ENCODE measurements at places on chromosomes 12 and 14. TPM values are rescaled to one million over a fixed set of nuclear protein-coding genes. Genes with fewer than 3 reads are reported as not detected.
A peak's percentile ranks its signal among the peaks of the same experiment; 100 is the strongest.

- ATAC-seq, result no peak
Measured at GRCh38 chr12:89567691-89568239, 41.9 kb upstream of the POC1B start.

- ATAC-seq, result no peak
Measured at GRCh38 chr14:60339571-60339970, 90.5 kb downstream of the PPM1A start.

- no peak for ATAC-seq
Measured at GRCh38 chr12:51131745-51132521, 41.0 kb downstream of the TFCP2 start.

DNA sequence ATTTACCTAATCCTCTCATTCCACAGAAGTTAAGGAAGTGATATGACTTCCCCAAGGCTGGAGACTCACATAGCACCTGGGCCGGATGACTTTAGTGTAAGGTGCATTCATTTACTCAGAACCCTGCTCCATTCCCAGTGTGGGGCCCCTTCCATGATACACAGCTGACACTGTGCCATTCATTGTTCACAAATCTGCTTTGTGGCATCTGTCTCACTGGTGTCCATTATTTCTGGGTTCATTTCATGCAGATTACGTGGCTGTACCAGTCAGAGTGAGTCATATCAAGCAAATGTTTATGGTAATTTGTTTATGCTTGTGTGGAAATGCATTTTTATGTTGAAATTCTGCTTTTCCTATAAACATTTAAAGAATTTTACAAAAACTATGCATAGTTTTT lies 5.2 kb downstream of the ANO4 start:
- ATAC-seq, result no peak

GRCh38 chr14:31009836-31010574 lies 15.4 kb upstream of the AP4S1 start:
- ATAC-seq, result no peak

DNA sequence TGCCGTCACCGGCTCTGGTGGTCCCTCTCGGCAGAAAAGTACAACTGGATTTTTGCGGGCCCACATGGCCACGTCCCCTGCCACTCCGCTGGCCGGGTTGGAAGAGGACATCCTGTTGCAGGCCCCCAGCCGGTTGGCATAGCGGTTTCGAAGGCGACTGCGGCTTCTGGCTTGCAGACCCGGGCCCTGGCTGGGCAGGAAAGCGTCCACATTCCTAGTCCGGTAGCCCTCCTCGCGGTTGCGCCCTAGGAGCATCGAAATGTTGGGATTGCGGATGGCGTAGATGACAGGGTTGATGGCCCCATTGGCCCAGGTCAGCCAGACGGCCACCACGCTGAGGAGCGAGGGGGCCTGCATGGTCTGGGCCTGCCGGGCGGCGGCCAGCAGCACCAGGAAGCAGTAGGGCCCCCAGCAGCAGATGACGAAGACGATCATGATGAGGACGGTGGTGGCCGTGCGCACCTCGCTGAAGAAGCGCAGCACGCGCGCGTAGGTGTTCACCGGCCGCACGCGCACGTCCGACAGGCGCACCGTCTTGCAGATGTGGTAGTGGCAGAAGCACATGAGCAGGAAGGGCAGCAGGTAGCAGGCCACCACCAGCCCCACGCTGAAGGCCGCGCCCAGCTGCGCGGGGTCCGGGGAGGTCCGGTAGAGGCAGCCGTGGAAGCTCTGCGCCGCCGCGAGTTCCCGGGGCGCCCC lies 1.2 kb downstream of the GPR135 start:
- peak; percentile 68 for ATAC-seq

The BDKRB2 gene
- total RNA-seq, result not detected

The RTL1 gene
- not detected for total RNA-seq

GRCh38 chr12:20520532-20520931 lies 152.2 kb downstream of the PDE3A start:
- ATAC-seq, result no peak

The MYO1H gene
- total RNA-seq, result not detected

- no peak for ATAC-seq
Measured at GRCh38 chr12:92695577-92695976, 7.2 kb upstream of the PLEKHG7 start.

GRCh38 chr12:121678716-121679300 lies 9.4 kb upstream of the MORN3 start:
- ATAC-seq, result no peak

- no peak for ATAC-seq
Measured at GRCh38 chr14:96082420-96083300, 43.5 kb downstream of the C14orf132 start.

DNA sequence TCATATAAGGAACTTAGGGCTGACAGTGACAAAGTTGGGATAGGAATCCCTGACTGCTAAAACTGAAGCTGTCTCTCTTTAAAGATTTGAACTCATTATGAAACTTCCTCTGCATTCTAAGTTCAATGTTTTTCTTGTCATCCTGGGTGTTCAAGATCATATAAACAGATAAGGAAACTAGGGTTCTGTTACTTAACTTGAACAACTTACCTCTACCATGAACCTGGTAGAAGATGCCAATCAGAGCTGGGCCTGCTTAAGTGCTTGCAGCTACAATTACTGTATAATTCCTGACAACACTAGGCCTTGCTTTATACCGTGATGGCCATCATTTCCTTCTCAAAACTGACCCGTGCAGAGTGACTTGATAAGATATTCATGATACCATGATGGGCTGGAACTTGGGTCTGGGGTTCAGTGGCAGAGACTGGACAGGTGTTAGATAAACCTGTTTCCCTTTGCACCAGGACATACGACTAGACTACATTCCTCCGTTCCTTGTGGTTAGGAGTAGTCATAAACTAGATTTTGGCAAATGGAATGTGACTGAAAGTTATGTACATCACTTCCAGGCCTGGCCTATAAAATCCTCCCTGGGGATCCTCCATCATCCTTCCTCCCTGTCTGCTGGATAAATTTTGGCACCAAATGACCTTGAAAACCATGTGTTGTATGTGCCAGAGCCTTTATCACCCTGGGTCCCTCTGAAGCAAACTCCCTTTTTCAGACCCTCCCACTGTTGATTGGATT lies 172.2 kb upstream of the PRICKLE1 start:
- ATAC-seq, result no peak

DNA sequence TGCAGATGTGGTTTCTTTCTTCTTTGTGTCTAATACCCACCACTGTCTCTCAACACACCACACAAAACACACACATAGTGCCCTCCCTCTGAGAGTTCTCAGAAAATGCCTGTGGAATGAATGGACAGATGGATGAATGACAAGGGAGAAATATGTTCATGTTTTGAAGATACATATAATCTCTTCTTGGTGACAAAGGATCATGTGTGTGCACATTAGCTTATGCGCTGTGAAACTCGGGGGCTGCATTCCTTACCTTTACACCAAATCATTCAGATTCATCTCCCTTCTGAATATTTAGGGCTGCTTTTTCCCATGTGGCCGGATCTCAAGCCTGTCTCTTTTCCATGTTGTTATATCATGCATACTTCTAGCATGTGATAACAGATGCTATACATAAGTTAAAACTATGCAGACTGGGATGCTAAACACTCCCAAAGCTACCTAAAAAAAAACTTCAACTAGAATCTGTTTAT lies 111.4 kb downstream of the EPS8 start:
- no peak for ATAC-seq

The MANSC1 gene
- total RNA-seq, result 0.63 TPM

DNA sequence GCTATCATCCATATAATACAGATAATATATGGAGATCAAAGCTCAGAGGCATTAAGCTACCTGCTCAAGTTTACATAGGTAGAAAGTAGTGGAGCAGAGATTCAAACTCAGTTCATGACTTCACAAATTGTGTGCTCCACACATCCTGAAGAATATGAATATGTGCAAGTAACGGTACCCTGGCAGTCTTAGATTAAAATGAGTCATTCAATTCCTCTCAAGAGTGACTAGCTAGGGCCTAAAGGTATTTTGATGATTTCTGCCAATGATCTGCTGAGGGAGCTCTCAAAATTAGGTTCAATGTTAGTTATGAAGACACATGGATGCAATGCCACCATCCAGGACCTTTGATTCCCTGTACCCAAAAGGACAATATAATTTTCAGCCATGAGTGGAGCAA lies 58.9 kb downstream of the GRIP1 start:
- no peak for ATAC-seq

GRCh38 chr14:64447876-64448670 lies 17.2 kb upstream of the AKAP5 start:
- ATAC-seq, result no peak

GRCh38 chr14:30243207-30243606 lies 315.6 kb upstream of the PRKD1 start:
- ATAC-seq, result no peak

The RNF41 gene
- total RNA-seq, result 33.0 TPM

DNA sequence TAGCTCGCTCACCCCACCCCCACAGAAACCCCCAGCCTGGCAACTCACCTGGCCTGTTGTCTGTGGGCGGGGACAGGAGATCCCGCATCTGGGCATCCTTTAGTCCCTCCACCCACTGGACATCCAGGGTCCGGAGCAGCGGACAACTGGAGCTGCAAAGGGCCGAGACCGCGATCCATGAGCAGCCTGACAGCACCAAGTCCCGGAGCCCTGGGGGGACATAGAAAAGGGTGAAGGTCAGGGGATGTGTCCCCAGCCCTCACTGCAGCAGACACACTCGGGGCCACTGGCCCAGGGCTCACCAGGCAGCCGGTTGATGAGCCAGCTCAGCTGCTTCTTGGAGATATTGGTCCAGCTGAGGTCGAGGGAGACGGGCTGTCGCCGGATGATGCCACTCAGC lies 40.9 kb downstream of the RNF34 start:
- no peak for ATAC-seq

The LTB4R gene
- total RNA-seq, result 21.4 TPM

The CFAP54 gene
- total RNA-seq, result 0.87 TPM

Data from activated T-helper 17 cell treated with anti-CD3 and anti-CD28 coated beads, Interleukin-2, amount 50 U/mL, for 72 hours (primary cell).